ENCODE measurements at places on chromosomes 5 and 9.

GRCh38 chr5:74126294-74126693 lies 500.3 kb downstream of the ARHGEF28 start:
- DNase-seq: no peak

- peak; percentile 62 for DNase-seq
Observed at GRCh38 chr5:59034498-59035186, 451.8 kb downstream of the RAB3C start.

DNA sequence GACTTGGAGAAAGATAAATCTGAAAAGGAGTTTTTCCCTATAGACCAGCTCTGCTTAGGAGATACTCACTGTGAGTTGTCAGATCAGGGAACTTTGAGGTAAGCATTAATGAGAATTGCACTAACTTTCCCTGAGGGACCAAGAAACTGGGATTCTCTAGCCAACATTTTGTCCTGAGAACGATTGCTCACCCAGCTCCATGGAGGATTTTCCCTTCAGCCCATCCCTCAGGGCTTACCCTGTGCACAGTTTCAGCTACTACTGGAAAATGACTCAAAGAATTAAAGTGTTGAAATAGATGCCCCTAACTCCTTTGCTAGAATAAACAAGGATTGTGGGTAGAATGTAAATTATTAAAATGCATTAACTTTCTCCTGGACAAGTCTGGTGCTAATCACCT lies 237.2 kb upstream of the IL12B start:
- DNase-seq: no peak

DNA sequence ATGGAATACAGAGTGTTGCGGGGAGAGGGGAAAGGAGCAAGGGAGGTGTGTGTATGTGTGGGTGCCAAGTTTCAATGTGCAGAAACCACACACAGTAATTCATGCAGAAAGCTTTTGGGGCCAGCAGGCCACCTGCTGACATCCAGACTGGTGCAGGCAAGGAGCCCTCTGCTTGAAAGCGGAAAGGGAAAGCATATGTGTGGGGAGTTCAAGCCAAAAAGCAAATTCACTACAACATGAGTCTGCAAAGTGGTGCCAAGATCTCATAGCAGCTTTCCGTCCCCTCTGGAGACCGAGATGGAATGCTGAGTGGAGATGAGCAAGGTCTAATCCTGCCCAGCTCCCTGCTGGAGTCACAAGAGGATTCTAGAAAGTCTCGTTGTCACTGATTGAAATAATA lies 159.7 kb upstream of the VLDLR start:
- no peak for DNase-seq

DNA sequence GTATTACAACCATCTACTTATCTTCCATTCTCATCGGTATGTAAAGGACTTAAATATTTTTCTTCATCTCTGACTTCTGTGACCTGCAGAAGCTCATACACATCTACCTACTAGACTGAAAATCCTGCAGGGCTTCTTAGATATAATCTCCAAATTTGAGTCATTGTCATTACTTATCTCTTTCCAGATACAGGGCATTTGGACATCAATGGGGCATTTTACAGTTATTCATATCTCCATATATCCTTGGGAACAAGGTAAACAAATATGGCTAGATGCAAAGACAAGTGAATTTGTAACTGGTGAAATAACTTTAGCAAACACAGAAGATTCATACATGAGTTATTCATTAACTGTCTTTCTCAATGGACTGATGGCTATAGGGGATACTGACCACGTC lies 37.7 kb upstream of the IL7R start:
- DNase-seq: no peak

DNA sequence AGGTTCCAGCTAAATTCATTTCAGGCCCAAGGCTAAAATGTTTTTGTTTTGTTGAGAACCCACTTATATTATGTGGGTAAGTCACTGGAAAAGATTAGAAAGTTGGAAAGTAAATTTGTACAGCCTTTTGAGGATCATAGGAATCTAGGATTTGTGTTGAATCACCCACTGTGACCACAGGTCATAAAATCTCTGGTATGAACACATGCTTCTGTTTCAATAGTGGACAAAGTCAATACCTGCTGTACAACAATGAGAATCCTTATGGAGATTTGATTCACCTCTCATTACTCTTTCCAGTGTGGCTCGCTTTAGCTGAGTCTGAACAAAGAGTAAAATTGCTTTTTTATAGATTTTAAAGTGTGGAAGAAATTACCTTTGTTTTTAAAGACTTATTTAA lies 369.5 kb downstream of the TMEM167A start:
- DNase-seq: no peak

Measured in NCI-H460 (cell line).